ENCODE measurements at places on chromosomes 3 and 15.

GRCh38 chr15:25850154-25851111, 12.7 kb downstream of the ATP10A start:
- DNase-seq: no peak

- no peak for DNase-seq
These were observed 25.0 kb downstream of the MYLK start for GRCh38 chr3:123859177-123859576.

- peak; percentile 48 for DNase-seq
These were observed 61.4 kb downstream of the TUSC7 start for GRCh38 chr3:116770815-116771450.

- DNase-seq: no peak
These were observed 203.4 kb downstream of the TBC1D2B start for GRCh38 chr15:77874063-77874462.

- no peak for DNase-seq
These were observed 20.7 kb downstream of the DUOX1 start for GRCh38 chr15:45150481-45150880.

DNA sequence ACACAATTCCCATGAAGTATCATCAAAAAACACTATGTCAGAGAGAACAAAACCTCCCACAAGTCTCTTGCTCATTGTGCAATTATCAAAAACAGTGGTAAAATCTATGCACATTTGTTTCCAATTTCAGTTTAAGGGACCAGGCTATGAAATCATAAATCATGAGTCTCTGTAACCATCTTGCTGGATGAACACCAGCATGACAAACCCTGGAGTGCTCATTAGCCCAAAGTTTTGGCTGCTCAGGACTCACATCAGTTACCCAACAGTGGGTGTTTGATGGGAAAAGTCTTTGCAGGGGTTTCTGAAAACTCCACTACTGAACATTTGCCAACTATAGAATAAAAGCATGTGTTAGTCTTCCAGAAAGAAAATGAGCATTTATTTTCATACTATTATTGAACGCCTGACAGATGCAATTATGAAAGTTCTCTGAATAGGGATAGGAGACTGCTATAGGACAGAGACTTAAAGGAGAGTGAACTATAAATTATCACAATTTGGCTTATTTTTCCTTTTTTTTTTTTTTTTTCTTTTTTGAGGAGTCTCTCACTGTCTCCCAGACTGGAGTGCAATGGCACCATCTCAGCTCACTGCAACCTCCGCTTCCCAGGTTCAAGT, 240.8 kb upstream of the KCNMB2 start:
- DNase-seq: no peak

DNA sequence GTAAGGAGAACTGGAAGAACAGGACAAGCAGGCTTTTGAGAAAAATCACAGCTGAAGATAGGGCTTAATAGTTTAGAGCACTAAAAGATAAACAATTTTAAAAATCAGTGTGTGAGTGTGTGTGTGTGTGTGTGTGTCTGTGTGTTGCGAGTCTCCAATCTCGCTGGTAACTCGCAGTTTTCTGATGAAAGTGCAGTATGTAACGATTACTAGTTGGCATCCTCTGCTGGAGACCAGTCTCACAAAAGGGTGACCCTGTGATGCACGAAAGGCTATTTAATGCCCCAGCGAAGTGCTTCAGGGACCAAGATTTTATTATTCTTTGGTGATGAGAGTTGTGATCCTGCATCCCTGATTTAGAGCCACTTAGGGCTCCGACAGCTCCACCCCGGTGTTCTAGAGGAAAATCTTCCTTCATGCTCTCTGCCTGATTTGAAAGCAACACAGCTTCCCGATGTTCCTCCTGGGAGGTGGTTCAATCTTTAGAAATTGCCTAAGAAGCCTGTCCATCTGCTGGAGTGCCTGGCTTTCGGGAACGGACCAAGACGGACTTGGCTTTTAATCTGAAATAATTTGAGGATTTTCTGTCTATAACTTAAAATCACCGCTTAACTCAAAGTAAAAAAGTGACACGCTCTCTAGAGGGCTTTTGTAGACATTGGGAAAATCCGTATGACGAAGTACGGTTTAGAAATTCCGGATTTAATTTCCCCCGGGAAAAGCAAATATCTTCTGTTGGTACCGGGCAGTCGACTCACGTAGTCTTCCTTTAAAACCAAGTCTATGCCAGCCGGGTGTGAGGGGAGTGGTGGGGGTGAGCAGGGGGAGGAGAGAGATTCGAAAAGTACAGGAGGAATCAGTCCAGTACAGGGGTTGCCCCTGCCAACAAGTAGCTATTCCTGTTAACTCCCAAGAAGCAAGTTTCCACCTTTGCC, 1.1 kb upstream of the ALCAM start:
- DNase-seq: no peak

DNA sequence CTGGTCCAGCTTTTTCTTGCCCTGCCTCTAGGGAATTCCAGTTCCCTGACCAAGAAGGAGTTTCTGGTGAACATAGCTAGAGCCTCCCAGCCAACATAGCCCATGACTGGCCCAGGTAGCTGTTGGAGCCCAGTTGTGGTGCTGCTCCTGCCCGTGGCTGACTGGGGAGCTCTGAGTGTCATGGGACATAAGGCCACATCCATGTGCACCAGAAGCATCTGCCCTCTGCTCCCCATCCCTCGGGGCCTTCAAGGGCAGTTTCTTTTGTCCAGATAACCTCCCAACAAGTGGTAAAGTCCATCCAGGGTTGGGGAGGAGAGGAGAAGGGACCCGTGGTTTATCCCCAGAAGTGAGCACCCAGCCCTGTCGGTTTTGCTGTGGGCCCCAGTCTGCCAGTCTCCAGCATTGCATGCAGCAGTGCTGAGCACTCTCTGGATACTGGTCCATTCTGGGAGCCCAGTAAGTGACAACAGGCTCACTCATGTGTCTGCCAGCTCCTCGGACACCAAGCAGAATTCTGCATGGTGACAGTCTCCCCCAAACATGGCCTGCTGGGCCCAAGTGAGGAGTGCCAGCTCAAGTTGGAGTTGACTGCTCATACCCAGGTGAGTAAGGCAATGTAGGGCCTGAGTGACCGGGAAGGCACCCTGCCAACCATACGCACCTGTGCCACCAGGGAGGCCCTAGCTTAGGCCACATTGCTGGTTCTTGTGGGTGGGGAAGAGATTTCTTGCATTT, 28.8 kb downstream of the ACAA1 start:
- no peak for DNase-seq
